ENCODE measurements at places on chromosomes 1 and 21.

DNA sequence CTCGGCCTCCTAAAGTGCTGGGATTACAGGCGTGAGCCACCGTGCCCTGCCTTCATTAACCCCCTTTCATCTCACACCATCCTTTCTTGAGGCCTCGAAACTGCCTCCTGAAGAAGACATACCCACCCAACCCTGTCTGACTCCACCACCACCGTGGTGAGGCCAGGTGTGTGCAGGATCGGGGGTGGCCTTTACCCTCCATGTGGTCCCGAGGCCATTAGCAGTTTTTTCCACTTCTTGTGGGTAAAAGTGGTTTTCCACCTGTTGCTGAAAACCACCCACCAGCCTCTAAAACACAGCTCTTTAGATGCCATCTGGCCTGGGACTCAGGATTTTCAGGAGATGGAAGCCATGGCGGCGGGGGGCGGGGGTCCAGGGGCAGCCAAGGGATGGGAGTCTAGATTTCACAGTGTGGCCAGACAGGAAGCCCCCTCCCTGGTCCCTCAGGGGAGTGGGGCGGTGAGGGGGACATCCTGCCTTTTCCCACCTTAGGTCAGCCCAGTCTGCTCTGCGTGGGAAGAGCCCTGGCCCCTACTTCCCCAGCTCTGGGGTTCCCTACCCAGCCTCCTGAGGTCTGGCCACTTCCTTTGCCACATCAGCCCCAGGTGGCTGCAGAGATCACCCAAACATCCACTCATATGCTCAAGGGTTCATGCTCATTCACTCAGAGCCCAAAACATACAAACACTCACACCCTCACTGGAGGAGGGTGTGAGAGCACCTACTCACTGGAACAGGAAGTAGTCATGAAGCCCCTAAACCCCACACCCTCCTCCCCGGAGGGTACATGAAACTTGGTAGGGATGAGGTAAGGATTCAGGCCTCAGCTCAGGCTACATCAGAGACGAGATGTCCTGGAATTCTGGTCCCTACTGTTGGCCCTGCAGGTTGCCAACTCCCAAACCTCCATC, 2.3 kb downstream of the FGR start:
- no peak for DNase-seq

DNA sequence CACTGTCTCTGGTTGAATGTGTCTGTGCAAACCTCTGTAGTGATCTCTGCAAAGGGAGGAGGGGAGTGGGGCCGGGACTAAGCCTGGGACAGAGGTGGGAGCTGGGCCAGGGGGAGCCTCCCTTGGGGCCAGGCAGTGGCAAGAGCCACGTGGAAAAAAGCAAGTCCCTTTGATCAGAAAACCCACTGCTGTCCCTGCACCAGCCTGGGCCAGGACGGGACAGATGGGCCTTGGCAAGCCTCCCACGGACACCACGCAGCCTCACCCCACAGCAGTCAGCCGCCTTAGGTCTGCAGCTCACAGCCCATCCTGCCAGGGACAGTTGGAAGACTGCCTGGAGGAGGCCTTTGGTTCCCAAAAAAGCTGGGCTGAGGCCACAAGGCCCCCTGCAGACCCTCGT, 11.7 kb upstream of the TRAPPC10 start:
- DNase-seq: no peak

DNA sequence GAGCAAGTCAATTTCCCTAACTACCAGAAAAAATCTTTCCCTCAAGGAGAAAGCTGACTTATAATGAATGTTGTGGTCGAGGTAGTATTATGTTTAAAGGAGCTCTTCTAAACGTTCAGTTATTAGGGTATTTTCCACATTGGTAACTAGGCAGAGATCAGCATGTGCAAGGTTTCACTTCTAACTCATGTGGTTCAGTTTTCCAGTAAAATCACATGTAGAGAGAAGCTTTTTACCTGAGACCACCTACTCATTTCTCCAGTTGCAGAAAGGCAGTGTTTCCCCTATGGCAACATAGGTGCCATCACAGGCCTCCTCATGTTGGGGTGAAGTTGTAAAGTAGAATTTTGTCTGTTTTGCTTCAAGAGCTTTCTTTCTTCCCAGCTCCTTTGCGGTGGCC, 23.7 kb downstream of the IL23R start:
- DNase-seq: no peak

GRCh38 chr1:182301467-182302198, 90.0 kb downstream of the GLUL start:
- DNase-seq: no peak

GRCh38 chr1:222928212-222928611, 113.4 kb downstream of the DISP1 start:
- peak; percentile 94 for DNase-seq

DNA sequence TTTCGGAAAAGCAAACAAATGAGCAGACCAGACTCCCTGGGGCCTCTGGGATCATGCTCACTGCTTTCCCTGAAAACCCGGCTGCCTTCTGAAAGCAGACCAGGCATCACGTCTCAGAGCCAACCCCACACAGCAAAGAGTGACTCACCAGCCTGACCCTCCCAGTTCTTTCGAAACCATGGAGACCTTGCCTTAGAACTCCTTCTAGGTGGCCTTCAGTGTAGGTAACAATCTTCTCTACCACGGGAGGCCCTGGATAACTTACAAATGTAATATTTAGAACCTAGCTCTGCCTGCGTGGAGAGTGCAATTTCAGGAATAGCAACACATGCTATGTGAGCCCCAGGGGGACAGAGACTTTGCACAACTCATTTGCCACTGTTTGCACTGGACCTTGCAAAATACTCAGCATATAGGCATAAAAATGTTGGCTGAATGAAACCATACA, 105.2 kb downstream of the SUSD4 start:
- no peak for DNase-seq
